ENCODE measurements at places on chromosomes 2 and 18.

GRCh38 chr2:54513363-54513715 lies 57.2 kb downstream of the SPTBN1 start:
- DNase-seq = peak; percentile 77

DNA sequence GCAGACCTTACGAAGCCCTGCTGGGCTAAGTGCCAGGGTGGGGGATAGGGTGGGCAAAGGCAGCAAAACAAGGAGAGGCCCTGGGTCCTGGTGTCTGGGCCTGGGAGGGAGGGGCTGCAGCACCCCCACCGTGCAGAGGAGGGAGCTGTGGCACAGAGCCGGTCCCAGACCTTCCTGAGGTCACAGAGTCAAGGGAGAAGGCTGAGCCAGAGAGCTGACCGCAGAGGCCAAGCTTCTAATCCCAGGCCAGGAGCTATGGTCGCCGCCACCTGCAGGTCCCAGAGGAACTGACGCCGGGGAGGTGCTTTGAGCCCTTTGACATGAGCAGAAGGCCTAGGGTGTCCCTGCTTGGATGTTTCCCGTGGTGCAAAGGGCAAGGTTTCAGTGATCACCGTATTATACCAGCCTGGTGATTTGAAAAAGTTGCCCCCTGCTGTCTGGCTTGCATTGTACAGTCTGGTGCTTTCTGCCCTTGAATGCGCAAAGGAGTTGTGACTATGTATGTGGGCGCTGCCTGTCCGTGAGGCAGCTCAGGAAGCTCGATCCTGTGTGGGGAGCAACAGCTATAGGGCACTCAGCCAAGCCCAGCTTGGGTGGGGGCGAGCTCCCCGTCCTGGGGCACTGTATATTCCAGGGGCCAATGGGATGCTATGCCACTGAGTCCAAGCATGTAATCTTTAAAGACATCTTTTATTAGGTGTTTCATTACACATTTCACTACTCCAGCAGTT lies 44.3 kb downstream of the EDAR start:
- no peak for DNase-seq

DNA sequence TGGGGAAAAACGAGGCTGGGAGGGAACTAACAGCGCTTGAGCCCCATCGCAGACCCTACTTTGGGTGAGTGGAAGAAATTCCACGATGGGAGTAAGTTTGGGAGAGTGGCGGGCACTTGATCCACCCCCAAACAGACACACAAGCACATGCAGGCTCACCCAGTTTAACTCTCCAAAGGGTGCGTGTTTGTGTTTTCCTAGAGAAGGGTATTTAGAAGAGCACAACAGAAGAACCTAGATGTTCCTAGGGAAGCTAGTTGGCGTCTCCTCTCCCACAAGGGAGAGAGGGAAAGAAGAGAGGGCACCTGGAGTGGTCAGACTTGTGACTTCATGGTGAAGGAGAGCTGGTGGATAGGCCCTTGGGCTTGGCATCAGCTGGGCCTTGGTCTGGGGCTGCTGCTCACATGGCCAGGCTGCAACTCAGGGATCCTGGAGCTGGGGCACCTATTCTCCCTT lies 3.2 kb downstream of the GATA6 start:
- no peak for DNase-seq

DNA sequence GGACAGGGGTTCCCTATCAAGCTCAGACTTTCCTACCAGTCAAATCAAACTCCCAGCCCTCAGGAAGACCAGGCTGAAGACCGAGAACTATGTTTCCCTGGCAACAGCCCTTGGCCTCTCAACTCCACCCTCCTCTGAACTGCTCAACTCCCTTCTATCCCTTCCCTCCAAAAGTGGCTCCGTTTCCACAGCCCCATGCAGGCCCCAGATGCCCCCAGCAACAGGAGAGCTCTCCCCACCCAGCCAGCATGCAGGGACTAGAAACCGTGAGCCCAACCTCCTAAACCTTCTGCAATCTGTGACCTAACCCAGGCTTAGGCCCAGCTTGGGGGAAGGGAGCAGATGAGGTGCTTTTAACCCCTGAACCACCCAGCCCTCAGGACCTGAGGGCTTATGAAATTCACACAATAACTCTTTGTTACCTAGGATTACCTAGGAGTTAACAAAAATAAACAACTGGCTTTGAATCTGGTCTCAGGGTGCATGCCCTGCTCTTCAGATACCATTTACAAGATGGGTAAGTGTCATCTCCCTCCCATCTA lies 87.2 kb downstream of the BCL11A start:
- no peak for DNase-seq

GRCh38 chr18:12911025-12911928 lies 27.2 kb upstream of the PTPN2 start:
- no peak for DNase-seq

DNA sequence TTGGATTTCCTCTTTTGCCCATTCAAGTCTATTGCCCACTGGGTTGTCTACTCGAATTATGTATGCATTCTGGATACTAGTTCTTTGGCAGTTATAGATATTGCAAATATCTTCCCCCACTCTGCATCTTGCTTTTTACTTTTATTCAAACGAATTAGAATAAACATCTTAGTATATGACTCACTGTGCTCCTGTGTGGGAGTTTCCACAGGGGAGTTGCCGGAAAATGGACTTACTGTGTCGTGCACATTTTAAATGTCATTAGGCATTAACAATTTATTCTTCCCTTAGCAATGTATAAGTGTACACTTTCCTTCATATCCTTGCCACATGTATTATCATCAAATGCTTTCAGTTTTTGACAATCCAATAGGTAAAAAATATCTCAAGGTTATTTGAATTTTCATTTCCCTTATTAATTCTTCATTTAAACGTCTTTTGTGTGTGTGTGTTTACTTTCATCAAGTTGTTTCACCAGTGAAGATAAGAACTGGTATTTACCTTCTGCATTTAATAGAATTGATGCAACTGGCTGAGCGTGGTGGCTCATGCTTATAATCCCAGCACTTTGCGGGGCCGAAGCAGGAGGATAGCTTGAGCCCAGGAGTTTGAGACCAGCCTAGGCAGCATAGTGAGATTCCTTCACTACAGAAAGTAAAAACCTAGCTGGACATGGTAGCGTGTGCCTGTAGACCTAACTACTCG lies 4.6 kb upstream of the UGT1A5 start:
- DNase-seq = no peak

DNA sequence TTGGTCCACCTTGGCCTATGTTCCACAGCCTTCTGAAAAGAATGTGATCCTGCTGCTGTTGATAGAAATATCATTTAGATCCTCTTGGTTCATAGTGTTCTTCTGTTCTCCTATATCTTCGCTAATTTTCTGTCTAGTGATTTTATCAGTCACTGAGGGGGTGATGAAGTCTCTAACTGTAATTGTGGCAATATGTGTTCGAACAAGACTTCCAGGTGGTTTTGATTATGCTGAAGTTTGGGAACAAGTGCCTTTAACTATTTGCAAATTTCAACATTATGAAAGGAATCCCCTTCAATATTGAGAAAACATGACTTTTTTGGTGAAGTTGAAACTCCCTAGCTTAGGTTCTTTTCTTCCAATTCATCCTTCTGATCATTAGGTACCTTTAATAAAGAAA lies 140.4 kb downstream of the MTX2 start:
- DNase-seq = peak; percentile 19

DNA sequence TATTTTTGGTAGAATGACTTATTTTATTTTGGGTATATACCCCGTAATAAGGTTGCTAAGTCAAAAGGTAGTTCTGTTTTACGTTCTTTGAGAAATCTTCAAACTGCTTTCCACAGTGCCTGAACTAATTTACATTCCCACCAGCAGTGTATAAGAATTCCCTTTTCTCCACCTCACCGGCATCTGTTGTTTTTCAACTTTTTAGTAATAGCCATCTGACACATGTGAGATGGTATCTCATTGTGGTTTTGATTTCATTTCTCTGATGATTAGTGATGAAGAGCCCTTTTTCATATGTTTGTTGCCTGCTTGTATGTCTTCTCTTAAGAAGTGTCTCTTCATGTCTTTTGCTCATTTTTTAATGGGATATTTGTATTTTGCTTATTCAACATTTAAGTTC lies 215.2 kb upstream of the TFPI start:
- DNase-seq = no peak

- DNase-seq = no peak
Measured at GRCh38 chr18:13284330-13285027, 65.9 kb downstream of the LDLRAD4 start.

- DNase-seq = no peak
Measured at GRCh38 chr2:183519371-183520056, 395.3 kb downstream of the NUP35 start.

DNA sequence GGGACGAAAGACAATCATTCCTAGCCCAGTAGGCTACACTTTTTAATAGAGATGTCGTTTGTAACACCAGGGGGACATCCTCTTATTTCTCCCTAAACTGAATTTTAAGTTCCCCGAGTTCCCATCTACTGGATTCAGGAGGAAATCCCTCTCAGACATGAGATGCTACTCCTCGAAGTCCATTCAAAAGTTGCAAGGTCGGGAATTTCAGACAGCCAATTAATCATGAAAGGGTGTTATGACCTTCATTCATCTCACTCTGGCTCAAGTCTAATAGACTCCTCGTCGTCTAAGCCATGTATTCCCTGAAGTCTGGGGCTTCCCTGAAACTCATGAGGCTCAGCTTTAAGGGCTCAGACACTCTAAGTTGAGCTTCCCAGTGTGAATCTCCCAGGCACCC lies 1.2 kb upstream of the DSC3 start:
- no peak for DNase-seq

- no peak for DNase-seq
Measured at GRCh38 chr2:16853088-16853487, 187.5 kb upstream of the CYRIA start.

DNA sequence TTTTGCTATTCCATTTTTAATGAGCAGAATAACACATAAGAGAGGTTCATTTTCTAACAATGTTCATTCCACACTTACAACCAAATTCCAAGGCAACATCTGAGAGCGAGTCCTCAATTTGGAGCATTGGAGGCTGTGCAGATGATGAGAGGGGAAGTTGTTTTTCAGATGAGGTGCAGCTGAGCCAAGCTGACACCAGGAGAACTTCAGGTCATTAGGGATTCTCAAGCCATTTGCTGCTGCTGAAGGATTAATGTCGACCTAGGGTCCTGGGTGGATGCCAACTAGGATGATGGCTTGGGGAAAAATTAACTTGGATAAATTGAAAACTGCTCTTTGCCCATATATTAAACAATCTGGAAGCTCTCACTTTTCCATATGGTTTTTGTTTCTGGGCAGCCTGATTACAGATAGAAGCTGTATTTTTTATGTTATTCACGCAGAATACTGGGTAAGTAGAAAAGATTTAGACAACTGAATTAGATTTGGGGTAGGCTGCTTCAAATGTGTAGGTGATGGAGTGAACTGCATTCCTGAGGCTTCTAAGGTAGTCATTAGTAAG lies 206.4 kb upstream of the SLC39A10 start:
- DNase-seq = no peak

DNA sequence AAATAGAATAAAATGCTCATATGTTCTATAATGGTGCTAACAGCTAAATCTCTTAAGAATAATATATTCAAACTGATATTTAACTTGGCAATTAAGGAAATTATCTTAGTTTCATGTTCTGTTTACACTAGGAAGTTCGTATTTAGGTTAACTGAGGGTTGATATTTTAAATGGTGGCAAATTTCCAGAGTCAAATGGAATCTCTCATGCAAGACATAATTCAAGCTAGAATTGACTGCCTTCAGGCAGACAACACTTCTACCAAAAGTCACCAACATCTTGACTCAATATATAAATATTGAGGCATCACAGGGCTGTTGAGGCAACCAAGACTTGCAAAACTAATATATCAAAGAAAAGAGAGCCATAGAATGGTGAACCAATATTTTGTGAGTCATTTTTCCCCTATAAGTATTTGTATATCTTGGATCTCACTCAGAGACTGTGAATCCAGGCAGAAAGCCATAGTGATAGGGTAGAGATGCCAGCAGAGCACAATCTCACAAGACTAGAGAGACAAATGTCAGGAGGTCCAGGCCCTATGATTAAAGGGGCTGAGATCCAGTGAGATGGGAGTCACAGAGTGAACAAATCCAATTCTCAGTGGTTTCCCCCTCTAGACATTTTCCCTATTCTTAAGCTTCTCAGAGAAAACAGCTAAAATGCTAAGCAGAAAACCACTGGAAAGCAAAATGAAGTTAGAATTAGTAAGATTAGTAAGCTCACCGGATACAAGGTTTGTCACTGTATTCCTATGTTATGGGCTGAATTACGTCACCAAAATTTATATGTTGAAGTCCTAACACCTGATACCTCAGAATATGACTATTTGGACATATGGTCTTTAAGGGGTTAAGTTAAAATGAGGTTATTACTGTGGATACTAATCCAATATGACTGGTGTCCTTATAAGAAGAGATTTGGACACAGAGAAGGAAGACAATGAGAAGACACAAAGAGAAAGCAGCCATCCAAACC lies 358.2 kb upstream of the UBE2E3 start:
- peak; percentile 82 for DNase-seq

GRCh38 chr2:210663631-210664089 lies 107.3 kb downstream of the CPS1 start:
- peak; percentile 41 for DNase-seq

DNA sequence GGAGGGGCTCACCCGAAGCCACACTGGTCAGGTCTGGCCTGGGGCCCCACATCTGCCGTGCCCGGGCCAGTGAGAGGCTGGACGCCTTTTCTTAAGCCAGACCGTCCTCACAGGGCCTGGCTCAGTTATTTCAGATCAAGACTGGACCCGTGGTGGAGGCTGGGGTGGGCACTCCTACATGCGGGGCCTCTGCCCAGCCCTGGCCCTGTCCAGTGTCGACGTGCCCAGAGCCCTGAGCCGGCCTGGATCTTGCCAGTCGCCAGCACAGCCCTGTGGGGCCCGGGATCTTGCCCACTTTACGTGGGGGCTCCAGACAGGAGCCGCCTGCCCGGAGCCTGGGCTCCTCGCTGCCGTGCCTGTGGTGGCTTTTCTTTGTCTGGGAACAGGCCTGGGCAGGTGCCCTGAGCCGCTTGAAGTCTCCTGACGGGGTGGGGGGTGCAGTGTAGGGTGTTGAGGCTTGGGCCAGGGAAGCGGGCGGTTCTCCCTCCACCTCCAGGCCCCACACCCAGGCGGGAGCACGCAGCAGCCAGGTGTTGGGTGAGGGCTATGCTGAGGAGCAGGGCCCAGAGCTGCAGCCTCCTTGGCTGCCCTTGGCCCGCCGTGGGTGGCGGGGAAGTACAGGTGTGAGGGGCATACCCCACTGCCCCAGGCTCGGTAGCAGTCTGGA lies 6.0 kb downstream of the GPC1 start:
- DNase-seq = no peak

GRCh38 chr2:122322815-122323214 lies 567.4 kb downstream of the TSN start:
- no peak for DNase-seq

DNA sequence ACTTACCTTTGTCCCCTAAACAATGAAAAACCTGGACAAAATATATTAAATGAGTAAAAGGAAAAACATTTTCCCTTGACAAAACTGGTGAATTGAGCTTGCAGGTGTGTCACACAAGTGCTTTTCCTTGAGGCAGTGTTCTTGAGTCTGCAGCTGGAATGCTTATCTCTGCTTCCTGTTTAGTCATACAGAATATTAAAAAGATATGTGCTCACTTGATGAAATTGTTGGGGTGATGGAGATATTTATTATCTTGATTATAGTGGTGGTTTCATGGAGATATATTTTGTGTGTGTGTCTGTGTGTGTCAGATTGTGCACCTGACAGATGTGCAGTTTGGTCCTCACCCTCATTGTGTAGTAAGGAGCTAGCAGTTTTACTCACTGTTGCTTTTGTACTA lies 3.3 kb downstream of the TAF1B start:
- DNase-seq = no peak
